GM13976 (cell line): ENCODE measurements at places on chromosomes 7 and 10.
A peak's percentile ranks its signal among the peaks of the same experiment; 100 is the strongest.

- DNase-seq = no peak
Measured at GRCh38 chr7:20220293-20220761, 3.1 kb upstream of the MACC1 start.

- DNase-seq = no peak
Measured at GRCh38 chr7:44681645-44682044, 67.0 kb upstream of the ZMIZ2 start.

GRCh38 chr7:25028370-25029021 is 48.5 kb upstream of the OSBPL3 start:
- DNase-seq = no peak

GRCh38 chr7:50618281-50618680 is 53.1 kb upstream of the DDC start:
- DNase-seq = no peak

DNA sequence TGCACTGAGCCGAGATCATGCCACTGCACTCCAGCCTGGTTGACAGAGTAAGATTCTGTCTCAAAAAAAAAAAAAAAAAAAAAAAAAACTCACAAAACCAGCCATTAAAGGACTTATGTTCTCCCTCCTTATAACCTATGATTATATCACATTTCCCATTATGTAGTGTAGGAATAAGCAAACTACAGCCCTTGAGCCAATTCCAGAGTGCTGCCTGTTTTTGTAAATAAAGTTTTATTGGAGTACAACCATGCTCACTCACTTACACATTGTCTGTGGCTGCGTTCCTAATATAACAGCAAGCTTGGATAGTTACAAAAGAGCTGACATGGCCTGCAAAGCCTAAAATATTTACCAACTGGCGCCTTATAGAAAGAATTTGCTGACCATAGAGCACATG is 72.7 kb upstream of the ARID5B start:
- DNase-seq = no peak

- DNase-seq = no peak
Measured at GRCh38 chr7:87517891-87518290, 42.4 kb upstream of the ABCB4 start.

DNA sequence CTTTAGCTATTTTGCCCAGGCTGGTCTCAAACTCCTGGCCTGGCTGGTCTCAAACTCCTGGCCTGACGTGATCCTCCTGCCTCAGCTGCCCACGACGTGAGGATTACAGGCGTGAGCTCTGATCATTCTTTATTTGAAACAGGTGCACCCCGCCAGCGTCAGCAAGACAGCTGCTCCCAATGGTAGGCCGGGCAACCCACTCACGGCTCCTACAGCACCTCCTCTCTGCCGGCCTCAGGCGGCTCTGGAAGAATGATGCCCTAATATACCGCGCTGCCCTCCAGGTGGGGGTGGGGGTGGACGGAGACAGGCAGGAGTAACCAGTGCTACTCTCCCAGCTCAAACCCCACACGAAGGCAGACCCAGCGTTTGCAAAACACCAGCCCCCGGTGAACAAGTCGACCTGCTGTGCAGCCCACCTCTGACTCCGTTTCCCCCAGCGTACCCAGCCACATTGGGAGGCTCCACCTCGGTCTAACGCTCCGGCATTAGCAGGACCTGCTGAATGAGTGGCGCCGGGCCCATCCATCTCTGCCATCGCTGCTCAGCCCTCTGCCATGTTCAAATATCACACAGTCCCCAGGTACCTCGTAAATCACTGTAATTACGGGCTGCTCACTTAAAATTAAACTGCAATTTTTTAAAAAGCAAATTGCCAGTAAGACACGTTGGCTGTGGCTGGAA is 148.6 kb downstream of the ELFN1 start:
- no peak for DNase-seq

DNA sequence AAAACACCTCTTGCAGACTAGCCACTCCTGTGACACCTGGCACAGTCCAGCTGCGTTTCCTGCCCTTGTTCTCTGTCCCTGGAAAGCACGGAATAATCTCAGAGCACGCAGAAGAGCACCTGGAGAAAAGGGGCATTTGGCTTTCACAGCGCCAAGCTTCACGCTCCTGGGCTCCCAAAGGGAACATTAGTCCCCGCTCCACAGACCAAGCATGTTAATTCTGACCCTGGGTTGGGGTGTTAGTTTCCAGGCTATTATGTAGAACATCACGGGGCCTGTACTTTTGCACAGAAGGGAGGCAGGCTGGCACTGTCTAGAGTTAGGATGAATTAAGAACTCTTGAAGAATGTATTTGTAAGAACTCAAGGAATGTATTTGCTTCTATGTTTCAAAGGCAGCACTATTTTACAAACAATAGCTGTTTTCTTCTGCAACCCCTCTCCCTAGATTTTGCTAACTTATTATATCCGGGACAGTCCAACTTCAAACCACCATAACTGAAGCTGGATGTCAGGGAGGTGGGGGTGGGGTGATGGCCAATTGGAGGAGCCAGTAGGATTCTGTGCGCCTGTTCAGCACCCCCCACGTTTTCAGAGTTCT is 62.2 kb upstream of the TRIM8 start:
- no peak for DNase-seq

- peak; percentile 76 for DNase-seq
Measured at GRCh38 chr10:63666836-63667383, 145.7 kb downstream of the REEP3 start.

GRCh38 chr10:88661018-88661417 is 3.2 kb upstream of the LIPF start:
- no peak for DNase-seq

- DNase-seq = peak; percentile 67
Measured at GRCh38 chr10:74103560-74104258, 46.9 kb downstream of the AP3M1 start.

DNA sequence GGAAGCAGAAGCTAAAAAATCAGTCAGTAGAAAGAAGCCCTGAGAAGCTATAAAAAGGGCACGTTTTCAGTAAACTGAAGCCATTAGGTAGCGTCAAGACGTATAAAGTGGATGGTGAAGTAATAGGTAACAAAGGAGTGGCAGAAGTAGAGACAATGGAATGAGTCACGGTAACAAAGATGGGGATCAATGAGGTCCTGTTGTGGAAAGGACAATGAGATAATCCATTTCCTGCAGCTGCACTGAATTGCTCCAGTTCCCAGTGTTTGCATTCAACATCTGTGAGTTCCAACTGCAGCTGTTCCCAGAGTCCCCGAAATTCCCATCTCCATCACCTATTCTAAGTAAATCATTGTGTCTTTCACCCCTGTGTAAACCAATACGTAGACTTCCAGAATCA is 4.8 kb upstream of the HYCC1 start:
- DNase-seq = no peak

DNA sequence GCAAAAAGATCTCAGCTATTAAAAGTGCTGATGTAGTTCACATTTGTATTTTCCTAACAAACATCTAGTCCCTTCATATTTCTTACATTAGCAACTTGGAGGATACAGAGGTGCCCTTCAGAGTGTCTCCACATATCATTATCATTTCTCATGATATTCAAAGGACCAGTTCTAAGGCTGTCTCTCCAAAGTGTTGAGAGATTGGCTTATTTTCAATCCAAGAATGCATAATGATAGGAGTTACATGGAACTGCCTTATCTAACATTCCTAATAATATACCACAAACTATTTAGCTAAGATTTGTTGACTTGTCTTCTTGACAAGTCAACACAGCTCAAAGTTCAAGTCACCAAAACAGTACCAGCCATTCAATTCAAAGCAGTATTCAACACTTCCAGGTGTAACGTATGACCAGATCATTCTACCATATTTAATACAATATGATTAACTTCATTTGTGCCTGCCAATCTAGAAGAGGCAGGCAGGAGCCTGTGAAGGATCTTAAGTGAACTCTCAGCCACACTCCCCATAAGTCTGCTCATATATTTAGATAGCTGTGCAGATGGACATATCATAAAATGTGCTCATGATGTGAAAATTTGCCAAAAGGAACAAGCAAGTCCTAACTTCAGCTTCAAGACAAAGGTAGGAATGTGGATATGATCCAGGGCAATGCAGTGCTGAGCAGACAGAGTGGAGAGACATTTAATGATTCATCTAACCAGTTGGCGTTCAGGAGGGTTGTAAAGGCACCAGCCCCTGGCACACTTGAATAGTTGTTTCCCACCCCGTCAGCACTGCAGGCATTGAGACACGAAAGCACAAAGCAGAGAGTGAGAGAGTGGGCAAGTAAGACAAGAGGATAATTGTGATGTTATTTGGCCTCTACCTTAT is 108.3 kb downstream of the MTERF1 start:
- no peak for DNase-seq

DNA sequence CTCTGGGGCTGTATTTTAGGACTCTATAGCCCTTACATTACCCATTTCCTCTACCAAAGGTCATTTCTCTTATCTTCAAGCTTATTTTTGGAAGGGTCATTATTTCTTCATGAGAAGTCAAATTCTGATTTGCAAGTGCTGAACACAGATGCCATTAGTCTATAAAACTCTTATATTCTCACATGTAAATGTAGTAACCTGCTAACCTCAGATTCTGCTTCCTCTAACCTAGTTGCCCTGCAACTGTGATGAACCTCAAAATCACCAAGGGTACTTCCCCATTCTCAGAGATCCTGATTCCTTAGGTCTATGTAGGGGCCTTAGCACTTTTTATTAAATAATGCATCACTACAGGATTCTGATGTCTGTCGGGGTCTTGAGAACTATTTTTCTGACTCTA is 6.3 kb downstream of the FAS start:
- DNase-seq = no peak

- DNase-seq = no peak
Measured at GRCh38 chr7:42572561-42572960, 335.6 kb upstream of the GLI3 start.

- DNase-seq = no peak
Measured at GRCh38 chr7:30996256-30996655, 32.5 kb downstream of the GHRHR start.

- DNase-seq = no peak
Measured at GRCh38 chr10:22610610-22611009, 103.8 kb downstream of the PIP4K2A start.

- no peak for DNase-seq
Measured at GRCh38 chr7:30755384-30756154, 3.6 kb downstream of the INMT start.

GRCh38 chr7:81186691-81187090 is 267.8 kb upstream of the SEMA3C start:
- no peak for DNase-seq

- no peak for DNase-seq
Measured at GRCh38 chr7:157432541-157432956, 95.7 kb downstream of the DNAJB6 start.

DNA sequence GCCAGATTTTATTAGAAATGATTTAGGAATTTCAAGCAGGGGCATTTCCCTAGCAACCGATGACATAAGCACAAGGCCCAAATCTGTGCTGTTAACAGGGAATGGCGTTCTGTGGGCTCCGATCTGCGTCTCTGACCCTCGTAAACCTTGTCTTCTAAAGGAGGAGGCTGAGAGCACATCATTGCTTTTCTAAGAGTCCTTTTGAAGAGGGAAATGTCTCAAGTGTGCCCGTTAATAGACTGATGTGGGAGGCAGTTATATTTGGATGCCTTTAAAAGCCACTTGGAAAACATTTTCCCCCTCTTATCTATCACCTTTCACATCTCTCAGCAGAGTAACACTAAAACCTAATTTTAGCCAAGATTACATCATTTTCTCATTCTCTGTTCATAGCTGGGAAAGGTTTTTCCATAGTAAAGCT is 424.1 kb upstream of the GALNT17 start:
- no peak for DNase-seq

DNA sequence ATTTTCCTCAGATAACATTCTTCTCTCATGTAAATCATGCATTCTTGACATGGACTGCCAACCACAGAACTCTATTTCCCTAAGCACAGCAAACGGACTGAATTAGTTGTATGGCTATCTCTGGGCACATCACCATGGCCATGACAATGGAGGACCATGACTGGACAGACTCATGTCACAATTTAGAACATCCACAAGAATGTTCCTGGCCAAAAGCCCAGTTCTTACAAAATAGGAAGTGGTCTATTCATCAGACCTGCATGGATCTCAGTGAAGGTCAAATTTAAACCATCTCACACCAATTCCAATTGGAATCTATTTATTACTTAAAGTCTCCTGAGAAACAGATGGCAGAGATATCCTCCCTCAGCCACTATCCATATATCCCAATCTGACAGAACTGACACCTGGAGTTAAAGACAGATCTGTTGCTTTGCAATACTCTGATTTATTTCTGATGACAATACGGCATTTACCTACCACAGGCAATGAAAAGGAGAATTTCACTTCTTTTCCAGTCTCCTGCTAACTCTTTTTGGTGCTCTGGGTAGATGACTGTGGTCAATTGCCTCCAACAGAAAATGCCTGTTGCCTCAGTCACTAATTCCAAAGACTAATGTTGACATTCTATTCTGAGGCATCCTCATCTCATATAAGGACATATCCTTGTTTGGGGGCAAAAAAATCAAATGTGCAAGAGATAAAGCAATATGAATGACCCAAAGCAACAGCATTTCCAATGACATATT is 254.8 kb downstream of the HTR7 start:
- no peak for DNase-seq

DNA sequence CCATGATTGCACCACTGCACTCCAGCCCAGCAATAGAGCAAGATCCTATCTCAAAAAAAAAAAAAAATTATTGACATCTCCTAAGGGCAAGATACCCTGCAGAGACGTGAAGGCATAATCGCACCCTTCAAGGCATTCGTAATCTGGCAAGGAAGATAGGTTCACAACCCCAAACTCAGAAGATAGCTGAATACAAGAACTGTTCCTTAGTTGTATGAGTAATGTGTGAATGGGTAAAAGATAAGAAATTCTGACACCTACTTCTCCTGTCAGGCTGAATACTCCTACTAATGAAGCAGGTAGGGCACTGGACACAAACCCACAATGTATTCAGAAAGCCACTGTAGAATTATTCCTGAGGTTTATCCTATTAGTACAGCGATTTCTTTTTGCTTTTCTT is 882.4 kb upstream of the AUTS2 start:
- DNase-seq = no peak

DNA sequence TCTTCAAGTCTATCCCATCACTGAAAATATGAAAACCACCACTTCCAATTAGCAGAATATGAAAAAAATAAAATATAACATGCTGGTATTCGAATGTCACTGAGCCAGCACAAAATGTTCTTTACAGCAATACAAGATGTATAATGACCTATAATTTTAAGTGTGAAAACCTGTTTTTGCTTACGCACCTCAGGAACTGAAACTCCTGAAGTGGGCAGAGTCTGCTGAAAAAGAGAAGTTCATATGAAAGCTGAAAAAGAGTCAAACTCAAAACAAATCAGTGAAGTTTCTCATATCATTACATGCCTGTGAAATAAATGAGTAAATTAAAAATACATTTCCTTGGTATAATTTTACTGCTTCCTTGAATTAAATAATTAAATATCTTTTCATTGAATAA is 272.5 kb downstream of the DGKB start:
- no peak for DNase-seq

GRCh38 chr7:45366475-45366874 is 207.7 kb upstream of the ADCY1 start:
- DNase-seq = no peak

- DNase-seq = peak; percentile 92
Measured at GRCh38 chr7:101017064-101017777, 2.7 kb upstream of the MUC17 start.

GRCh38 chr10:119988333-119988732 is 95.8 kb downstream of the SEC23IP start:
- no peak for DNase-seq

GRCh38 chr7:925601-926000 is 28.9 kb downstream of the ADAP1 start:
- DNase-seq = no peak

- DNase-seq = no peak
Measured at GRCh38 chr7:136938476-136938875, 70.0 kb downstream of the CHRM2 start.
